ENCODE measurements at places on chromosomes 7 and 10. TPM values are rescaled to one million over a fixed set of nuclear protein-coding genes. Genes with fewer than 3 reads are reported as not detected.

The PGAM2 gene
- total RNA-seq = not detected

The EPHA1 gene
- total RNA-seq = 0.07 TPM

The PPP1R17 gene
- not detected for total RNA-seq

The TLX1 gene
- total RNA-seq = not detected

The AKR1E2 gene
- 6.3 TPM for total RNA-seq

The DLG5 gene
- total RNA-seq = 36.6 TPM

The PRF1 gene
- total RNA-seq = 0.03 TPM

The BAMBI gene
- 11.3 TPM for total RNA-seq

The ANKRD2 gene
- total RNA-seq = 7.3 TPM

The KIAA1549 gene
- total RNA-seq = 5.9 TPM

The CYP2E1 gene
- not detected for total RNA-seq

The ATE1 gene
- total RNA-seq = 18.1 TPM

The PHKG1 gene
- 0.48 TPM for total RNA-seq

The AKR1C4 gene
- total RNA-seq = 0.30 TPM

The CLDN4 gene
- 4.8 TPM for total RNA-seq

The GPR37 gene
- 0.51 TPM for total RNA-seq

The WIPF3 gene
- total RNA-seq = 0.55 TPM

The THAP5 gene
- total RNA-seq = 15.3 TPM

The LRRC4 gene
- not detected for total RNA-seq

All from A549 treated with Hydrocortisone at 1 μM for 4 hours (cell line).